Activated T-helper 2 cell treated with anti-CD3 and anti-CD28 coated beads, Interferon-gamma antibody, Interleukin-2, Interleukin-4, amounts not matched to agents 10 μg/mL and 5 μg/mL and 100 μg/mL, durations not matched to agents 14 hours and 24 hours and 36 hours (primary cell): ENCODE measurements at places on chromosomes 11 and 22.

DNA sequence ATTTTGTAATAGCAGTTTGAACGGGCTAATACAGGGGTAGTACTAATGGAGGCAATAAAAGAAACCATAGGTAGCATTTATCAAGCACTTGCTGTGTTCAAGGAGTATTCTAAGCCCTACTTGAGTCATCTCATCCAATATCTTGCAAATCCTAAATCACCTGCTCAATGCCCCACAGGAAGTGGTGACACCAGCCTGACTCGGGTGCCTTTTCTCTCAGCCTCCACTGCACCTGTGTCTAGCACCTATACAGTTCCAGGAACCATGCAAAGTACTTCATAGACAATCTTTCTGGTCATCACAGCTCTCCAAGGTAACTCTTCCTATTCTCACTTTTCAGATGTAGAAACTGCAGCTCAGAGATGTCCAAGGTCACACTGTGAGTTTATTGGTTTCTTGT, 98.0 kb downstream of the PRR5L start:
- DNase-seq: no peak

DNA sequence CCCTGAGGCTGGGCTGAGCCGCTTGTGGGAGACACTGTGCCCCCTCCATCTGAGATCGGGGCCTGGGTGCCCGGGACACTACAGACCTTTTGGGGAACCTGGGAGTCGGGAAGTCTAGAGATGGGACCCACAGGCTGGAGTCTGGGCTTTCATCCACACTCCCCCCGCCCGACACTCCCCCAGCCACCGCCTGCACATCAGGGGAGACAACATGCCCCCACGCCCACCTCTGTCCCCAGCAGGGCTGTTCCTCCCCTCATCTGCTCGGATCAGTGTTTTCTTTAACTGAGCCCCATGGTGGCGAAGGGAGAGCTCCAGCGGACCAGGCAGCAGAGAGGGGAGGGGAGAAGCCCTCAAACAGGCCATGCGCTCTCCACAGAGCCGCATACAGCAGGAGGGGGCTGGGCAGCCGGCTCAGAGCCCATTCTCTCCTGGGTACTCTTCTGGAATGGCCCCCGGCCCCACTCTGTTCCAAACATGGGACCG, 174.7 kb downstream of the IGLL1 start:
- DNase-seq: no peak

DNA sequence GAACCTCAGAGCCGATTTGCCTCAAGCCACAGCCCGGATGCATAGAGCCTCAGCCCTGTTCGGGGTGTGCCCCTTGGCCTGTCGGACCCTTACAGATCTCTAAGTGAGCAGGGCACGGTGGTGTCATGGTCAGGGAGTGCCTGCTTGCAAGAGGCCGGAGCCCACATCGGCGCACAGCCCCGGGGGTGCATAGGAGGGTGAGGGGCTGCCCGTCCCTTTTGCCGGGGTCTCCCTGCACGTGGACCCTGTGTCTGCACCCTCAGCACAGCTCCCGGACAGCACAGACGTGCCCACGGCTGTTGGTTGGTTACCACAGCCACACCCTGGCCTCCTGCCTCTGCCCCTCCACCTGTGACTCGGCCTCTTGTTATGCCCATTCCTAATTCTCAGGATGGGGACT, 6.5 kb downstream of the RAB36 start:
- DNase-seq: no peak

- DNase-seq: no peak
Measured at GRCh38 chr11:133191931-133192330, 340.4 kb downstream of the OPCML start.

DNA sequence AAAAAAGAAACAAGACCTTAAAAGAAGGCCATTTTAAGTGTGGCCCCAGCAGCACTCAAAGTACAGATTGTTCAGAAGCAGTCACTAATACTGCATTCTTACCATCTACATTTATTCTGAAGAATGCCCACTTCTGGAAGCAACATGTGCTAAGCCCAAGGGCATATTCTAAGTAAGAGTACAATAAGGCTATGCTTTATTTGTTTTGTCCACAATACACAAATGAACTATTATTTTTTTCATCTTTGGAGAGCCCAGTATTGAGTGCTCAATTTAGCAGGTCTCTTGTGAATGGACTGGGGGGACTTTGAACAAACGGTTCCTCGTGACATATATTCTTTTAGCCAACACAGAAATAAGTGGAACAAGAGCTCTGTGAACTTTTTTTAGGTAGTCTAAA, 191.4 kb upstream of the CHORDC1 start:
- no peak for DNase-seq

DNA sequence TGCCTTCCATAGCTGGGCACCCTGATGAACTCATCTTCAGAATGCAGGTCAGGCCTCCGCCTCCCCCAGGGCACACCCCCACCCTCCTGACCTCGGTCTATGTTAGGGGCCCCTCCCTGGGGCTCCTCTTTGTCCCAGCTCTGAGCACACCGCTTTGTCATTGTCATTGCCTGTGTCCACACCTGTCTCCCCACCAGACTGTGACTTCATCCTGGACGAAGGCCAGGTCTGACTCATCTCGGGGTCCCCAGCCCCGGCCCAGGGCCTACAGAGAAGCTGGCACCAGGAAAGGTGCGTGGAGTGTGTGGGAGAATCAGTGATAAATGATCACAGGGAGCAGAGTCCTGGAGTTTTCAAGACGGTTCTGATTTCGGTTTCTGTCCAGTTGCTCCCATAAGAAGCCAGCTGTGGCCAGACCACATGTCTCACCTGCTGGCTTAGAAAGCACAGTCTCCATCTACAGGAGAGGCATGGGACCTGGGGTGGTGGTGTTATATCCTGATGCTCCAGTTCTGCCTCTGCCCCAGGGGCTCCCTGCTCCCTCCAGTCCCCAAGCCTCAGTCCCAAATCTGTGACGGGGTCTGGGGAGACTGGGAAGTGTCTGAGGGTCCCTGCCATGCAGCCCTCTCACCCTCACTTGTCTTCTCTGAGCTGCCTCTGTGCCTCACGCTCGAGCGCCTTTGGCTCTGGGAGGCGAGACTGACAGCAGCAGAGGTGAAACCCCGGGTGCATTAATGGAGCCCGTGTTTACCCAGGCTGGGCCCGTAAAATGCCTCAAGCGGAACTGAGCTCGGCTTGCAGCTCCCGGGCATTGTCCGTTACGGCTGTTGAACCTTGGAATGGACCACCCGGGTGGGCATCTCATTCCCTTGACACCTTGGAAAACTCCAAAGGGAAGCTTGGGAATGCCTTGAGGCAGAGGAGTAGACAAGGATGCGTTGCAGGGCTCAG, 85.5 kb upstream of the WNT11 start:
- DNase-seq: no peak
